ENCODE measurements at places on chromosomes 7 and 10.

- DNase-seq = peak; percentile 70
Measured at GRCh38 chr10:103712898-103713498, 142.4 kb downstream of the SH3PXD2A start.

DNA sequence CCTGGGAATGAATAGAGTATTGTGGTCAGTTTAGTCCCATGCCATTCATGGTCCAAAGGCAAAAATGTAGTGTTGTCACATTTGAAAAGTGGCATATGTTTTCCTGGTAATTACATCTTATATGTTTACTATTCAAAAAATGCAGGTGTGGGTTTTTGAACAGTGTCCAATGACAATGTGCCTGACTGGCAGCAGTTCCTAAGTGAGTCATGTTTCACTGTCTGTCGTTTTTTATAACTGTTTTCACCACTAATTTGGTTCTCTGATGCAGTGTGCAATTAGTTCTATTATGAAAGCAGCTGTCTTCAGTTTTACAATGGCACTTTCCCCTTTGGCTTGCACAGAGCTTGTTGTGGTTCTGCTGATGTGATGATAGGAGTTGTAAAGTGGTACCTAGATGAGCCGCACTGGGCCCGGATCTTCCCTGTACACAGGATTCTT is 162.3 kb downstream of the SEM1 start:
- no peak for DNase-seq

DNA sequence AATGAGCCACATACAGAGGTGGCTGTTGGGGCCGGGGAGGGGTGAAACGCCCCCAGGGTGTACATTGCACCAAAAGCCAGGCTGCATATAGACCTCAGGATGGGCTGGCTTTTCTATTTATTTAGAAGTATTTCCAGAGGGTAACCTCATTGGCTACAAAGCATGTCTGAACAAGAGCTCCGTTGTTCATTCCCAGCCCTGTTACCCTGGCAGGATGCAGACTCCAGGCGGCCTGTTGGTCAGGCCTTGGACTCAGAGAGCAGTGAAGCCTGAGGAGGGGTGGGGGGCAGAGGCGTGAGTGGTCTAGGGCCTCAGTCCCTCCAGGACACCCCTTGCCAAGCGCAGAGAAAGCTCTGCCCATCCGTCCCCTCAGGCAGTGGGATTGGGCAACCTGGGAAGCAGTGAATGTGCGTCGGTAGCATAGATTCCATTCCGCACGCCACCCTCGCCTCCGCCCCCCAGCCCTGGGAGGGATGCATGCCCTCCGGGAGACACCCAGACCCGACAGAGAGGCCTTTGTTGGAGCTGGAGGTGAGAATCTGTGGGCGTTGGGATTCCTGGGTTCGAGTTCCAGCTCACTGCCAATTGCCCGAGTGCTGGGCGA is 41.9 kb downstream of the TCF7L2 start:
- no peak for DNase-seq

- no peak for DNase-seq
Measured at GRCh38 chr7:150869467-150869866, 17.1 kb downstream of the AOC1 start.

DNA sequence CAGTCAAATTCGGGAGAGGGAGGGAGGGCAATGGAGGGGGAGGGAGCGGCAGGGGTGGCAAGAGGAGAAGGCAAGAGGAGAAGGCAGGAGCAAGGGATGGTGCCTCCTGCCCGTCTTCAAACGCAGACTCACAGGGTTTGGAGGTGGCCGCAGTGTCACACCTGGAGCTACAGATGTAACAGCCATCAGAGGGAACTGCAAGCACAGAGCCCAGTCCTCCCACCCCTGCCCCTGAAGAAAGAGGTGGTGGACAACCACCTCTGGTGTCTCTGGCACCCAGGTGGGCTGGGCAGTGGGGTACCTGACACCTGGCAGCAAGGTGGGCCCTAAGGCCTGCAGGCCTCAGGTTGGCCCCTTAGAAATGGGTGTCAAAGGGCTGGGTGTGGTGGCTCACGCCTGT is 67.0 kb upstream of the SDK1 start:
- DNase-seq = no peak

GRCh38 chr7:129798616-129799349 is 154.0 kb downstream of the UBE2H start:
- DNase-seq = no peak

- DNase-seq = no peak
Measured at GRCh38 chr10:106957823-106958588, 206.5 kb downstream of the SORCS1 start.

DNA sequence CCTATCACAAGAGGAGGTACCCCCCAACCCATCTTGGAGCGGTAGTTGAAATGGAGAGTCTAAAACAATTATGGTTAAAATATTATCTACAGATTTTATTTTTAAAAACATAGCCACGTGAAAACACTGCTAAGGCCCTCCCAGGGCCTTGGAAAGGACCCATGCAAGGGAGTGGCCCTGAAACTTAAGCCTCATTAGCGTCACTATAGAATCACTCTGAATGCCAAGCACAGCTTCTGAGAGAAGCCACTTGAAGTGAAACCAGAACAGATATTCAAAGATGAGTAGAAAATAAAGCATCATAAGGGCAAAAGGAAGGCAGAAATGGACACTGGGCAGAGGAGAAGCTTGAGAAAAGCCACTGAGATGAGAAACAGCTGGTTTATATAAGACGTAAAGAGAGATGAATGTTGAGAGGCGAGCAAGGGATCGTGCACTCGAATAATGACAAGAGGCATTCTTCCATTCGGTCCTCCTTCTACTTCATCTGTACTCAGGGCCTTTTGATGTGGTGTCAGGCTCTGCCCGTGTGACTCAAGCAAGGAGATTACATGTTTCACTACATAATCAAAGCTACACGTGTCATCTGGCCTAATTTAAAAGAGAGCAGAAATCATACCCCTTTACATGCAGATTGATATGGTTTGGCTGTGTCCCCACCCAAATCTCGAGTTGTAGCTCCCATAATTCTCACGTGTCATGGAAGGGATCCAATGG is 33.4 kb upstream of the SLC39A12 start:
- no peak for DNase-seq

GRCh38 chr7:133911724-133912123 is 215.4 kb upstream of the LRGUK start:
- DNase-seq = no peak
